M059J (cell line): ENCODE measurements at places on chromosomes 7 and 10. TPM values are rescaled to one million over a fixed set of nuclear protein-coding genes. Genes with fewer than 3 reads are reported as not detected.

Gene CCDC3
- total RNA-seq = 2.0 and 2.6 TPM in 2 replicates

Gene PTPRN2
- 2.2 and 2.3 TPM in 2 replicates for total RNA-seq

Gene UBE2D1
- total RNA-seq = 23.7 and 24.3 TPM in 2 replicates

Gene CHCHD1
- total RNA-seq = 62.3 and 79.6 TPM in 2 replicates

Gene ASIC3
- 0.20 and 0.22 TPM in 2 replicates for total RNA-seq

Gene SNCG
- total RNA-seq = 3.2 and 5.5 TPM in 2 replicates

Gene UPK3BL2
- 0.34 TPM in 1 of 2 replicates, not detected in the other for total RNA-seq

Gene OPN1SW
- not detected in 2 replicates for total RNA-seq

Gene AFAP1L2
- 0.44 and 1.7 TPM in 2 replicates for total RNA-seq

Gene GPR158
- 0.02 TPM in 1 of 2 replicates, not detected in the other for total RNA-seq

Gene IQUB
- 0.05 and 1.1 TPM in 2 replicates for total RNA-seq

Gene NME8
- total RNA-seq = not detected in 2 replicates

Gene SLC13A4
- 0.52 TPM in 1 of 2 replicates, not detected in the other for total RNA-seq

Gene TAC1
- not detected in 2 replicates for total RNA-seq

Gene EEPD1
- total RNA-seq = 12.3 and 24.3 TPM in 2 replicates

Gene EMX2
- total RNA-seq = not detected in 2 replicates

Gene BMI1
- 34.2 and 34.4 TPM in 2 replicates for total RNA-seq

Gene SP4
- total RNA-seq = 6.7 and 37.7 TPM in 2 replicates

Gene PLCE1
- 2.3 and 3.4 TPM in 2 replicates for total RNA-seq
